ENCODE measurements at places on chromosomes 12 and 14. TPM values are rescaled to one million over a fixed set of nuclear protein-coding genes. Genes with fewer than 3 reads are reported as not detected.

- H3K36me3 ChIP-seq, result no peaks in the 10 kb centered on the region
- peaks cover 11% of the 10 kb centered on the region for H3K4me1 ChIP-seq
- H3K27me3 ChIP-seq, result no peaks in the 10 kb centered on the region
- no peak for DNase-seq
Measured at GRCh38 chr14:22508662-22509035, 80.4 kb downstream of the DAD1 start.

DNA sequence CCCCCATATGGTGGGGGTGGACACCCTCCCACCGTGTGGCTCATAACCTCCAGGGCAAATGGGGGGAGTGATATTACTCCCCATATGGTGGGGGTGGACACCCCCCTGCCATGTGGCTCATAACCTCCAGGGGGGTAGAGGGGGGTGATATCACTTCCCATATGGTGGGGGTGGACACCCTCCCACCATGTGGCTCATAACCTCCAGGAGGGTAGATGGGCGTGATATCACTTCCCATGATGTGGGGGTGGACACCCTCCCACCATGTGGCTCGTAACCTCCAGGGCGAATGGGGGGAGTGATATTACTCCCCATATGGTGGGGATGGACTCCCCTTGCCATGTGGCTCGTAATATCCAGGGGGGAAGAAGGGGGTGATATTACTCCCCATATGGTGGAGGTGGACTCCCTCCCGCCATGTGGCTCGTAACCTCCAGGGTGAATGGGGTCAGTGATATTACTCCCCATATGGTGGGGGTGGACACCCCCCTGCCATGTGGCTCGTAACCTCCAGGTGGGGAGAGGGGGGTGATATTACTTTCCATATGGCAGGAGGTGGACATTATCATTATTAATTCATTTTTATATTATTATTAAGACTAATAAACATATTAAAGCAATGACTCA, 51.2 kb upstream of the OXA1L start:
- no peak overlapping the region for H3K27ac ChIP-seq
- no peak overlapping the region for H3K4me3 ChIP-seq
- peaks cover 4% of the 10 kb centered on the region for H3K27me3 ChIP-seq

- peaks cover 52% of the 10 kb centered on the region for H3K36me3 ChIP-seq
- H3K27me3 ChIP-seq, result no peaks in the 10 kb centered on the region
- peaks cover 4% of the 10 kb centered on the region for H3K4me1 ChIP-seq
- no peak overlapping the region for H3K27ac ChIP-seq
Measured at GRCh38 chr14:73719791-73720190, 5.6 kb upstream of the PNMA1 start.

GRCh38 chr12:9669534-9669933, at the start of gene CLEC2D:
CLEC2D (plus strand) TSS chr12:9669713; CDS start chr12:9669735, 22 bp downstream.
- H3K36me3 ChIP-seq, result no peaks in the 10 kb centered on the region
- H3K4me1 ChIP-seq, result no peaks in the 10 kb centered on the region
- no peak within 1 kb of the TSS for H3K4me3 ChIP-seq
- DNase-seq, result no peak
- no peaks in the 10 kb centered on the region for H3K27me3 ChIP-seq

Gene BEGAIN
- 1.4 TPM for total RNA-seq

Gene CLEC1B
- not detected for total RNA-seq

Gene FAM186B
- total RNA-seq, result 0.85 TPM

All from kidney (tissue), 22 donors.